ENCODE measurements at places on chromosomes 3 and 15. TPM values are rescaled to one million over a fixed set of nuclear protein-coding genes. Genes with fewer than 3 reads are reported as not detected.
A peak's percentile ranks its signal among the peaks of the same experiment; 100 is the strongest.

The SV2B gene
- 247 TPM for total RNA-seq

DNA sequence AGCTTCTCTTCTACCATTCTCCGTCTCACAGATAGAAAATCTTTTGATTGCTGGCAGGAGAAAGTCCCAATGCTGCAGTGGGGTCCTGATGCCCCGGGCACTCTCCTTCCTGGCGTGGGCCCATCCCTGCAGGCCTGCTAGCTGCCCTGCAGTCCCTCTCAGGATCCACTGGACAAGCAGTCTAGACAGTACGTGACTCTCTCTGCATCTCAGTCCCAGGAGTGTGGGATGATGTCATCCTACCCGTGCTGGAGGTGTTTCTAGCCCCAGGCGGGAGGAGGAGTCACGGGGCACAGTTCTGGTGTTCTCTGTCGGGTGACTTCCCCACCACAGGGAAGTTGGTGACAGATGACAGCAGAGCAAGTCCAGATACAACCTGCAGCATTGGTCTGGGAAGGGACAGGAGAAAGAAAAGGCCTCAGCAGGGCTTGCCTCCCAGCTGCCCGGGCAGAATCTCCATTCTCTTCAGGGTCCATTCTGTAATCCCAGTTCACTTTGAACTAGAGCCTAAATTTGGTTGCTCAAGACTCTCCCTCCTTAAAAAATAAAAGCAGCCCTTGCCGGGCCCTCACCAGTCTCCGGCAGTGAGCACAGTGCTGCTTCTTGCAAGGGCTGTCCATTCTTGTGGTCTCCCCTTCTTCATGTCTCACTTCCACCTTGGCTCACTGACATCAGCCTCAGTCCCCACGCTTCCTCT, 30.6 kb downstream of the SLC28A1 start:
- DNase-seq: no peak

DNA sequence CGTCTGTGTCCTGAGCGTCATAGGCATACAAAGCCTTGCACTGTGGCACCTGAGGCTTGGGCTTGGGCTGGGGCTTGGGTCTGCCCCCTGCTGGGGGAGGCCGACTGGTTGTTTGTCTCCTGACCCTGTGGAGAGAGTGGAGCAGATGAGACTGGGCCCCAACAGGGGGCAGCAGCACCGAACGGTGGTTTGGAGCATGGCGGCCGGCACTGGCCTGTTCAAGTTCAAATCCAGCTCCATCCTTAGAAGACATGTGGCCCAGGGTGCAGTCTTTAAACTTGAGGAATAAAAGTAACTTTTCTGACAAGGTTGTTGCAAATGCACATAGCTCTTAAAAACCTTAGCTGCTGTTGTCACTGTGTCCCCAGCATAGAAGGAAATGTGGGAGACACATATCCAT, 33.3 kb downstream of the CCNB2 start:
- DNase-seq: no peak

DNA sequence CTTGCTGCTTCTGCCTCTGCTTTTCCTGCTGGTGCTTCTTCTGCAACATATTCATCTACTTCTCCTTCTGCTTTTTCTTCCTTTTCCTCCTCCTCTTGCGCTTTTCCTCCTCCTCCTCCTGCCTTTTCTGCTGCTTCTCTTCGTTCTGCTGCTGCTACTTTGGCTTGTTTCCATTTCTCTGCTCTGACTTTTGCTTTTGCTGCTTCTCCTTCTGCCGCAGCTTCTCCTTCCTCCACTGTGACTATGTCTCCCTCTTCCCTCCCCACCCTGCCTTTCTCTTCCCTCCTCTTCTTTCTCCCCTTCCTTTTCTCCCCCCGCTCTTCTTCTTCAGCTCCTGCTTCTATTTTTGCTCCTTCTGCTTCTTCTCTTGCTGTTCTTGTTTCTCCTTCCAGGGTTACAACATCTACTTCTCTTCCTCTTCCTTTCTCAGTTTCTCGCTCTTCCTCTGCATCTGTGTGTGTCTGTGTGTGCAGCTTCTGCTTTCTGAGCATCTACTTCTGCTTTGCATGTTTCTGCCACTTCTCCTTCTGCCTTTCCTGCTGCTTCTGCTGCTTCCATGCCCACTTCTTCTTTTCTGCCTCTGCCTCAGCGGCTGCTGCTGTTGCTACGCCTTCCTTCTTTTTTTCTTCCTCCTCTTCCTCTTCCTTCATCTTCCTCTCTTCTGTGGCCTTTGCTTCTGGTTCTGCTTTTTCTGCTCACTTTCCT, 51.4 kb downstream of the FAM43A start:
- no peak for DNase-seq

DNA sequence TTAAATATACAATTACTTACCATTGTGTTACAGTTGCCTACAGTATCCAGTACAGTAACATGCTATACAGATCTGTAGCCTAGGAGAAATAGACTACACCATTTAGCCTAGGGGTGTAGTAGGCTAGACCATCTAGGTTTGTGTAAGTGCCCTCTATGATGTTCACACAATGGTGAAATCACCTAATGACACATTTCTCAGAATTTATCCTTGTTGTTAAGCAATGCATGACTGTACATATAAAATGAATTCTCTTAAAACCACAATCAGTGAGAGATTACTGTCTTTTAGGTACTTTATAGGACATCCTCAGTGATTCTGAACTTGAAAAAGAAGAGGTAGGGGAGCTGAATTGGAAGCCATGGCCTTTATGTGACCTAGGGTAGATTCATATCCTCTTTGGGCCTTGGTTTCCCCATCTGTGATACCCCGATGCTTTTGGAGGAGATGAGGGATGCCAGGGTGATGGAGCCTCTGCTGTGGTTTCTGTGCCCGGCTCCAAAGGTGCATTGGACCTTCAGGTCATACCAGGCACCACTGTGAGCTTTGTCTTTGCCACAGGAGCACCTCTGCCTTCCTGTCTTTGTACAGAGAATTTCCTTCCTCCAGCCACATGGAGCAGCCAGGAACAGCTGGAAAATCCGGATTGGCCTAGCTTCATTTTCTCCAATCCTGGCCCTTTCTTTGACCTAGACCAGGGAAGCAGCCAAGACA, 51.9 kb upstream of the FLNB start:
- DNase-seq: no peak

The C3orf70 gene
- total RNA-seq: 38.8 TPM

DNA sequence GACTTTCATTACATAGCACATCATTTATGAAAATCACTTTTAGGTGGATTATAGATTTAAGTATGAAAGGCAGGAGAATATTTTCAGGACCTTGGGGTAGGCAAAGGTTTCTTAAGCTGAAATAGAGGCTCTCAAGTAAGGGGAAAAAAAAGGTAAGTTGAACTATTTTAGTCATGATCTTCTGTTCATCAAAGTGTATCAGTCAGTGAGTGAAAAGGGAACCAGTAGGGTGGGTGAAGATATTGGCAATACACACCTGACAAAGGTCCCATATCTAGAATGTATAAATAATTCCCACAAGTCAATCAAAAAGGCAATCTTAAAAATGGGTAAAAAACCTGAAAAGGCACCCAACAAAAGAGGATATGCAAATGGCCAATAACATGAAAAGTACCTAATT, 218.6 kb downstream of the KLF13 start:
- no peak for DNase-seq

GRCh38 chr3:194069421-194070219, 66.3 kb upstream of the HES1 start:
- no peak for DNase-seq

The COL8A1 gene
- total RNA-seq: 0.87 TPM

- no peak for DNase-seq
These were observed 279.5 kb downstream of the NEK10 start for GRCh38 chr3:27089645-27090044.

- DNase-seq: no peak
These were observed 614.3 kb downstream of the DIPK2A start for GRCh38 chr3:144585953-144586352.

DNA sequence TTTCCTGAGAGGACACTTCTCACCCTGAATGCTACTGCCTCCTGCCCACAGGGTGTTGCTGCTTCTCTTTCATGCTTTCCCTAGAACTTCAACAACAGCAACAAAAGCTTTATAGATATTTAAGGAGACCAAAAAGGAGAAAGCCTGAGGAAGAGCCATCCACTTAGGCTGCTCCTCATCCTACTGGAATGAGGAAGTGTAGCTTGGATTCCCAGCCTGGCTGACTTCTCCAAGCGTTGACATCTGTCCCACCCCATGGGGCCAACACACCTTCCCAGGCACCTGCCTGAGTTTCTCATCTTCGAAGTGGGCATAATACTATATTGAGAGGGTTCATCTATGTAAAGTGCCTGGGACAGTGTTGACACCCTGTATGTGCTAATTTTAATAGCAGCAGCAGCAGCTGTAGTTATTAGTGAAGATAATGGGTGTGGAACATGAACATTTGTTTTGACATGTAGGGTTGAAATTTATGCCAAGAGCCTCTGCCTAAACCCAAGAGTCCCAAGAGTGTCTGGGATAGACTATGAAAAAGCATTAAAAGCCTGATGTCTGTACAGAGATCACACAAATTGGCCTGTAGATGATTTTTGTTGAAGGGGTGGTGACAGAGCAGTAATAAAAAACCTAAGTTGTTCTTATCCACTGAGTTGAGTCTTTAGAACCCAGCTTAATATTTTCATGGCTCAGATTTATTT, 96.5 kb upstream of the PIAS1 start:
- DNase-seq: no peak

- DNase-seq: no peak
These were observed 54.8 kb downstream of the UBP1 start for GRCh38 chr3:33385423-33385822.

DNA sequence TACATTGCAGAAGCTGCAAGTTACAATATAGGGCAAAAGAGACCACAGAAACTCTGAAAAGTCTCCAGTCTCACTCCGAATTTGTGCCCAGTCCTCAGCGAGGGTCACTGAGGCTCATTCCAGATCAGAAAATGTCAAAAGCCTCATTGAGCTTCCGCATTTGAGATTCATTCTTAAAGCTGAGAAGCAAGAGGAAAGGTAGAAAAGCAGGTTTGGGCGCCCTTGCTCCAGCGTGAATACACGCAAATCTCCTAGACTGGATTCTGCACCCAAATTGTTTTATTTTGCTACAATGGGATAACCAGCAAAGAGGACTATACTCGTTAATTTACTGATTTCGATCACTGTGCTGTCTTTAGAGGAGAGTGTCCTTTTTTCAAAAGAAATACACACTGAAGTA, 212.2 kb downstream of the STT3B start:
- DNase-seq: no peak

The PLIN1 gene
- total RNA-seq: 3.7 TPM

GRCh38 chr3:39148435-39149058, 4.8 kb downstream of the CSRNP1 start:
- no peak for DNase-seq

The RTP3 gene
- not detected for total RNA-seq

- no peak for DNase-seq
These were observed 457.1 kb downstream of the SQOR start for GRCh38 chr15:46091860-46092450.

The RNU5B-1 gene
- total RNA-seq: not detected

The IGDCC3 gene
- 3.5 TPM for total RNA-seq

The SCAANT1 gene
- total RNA-seq: not detected

GRCh38 chr3:64187065-64187959, 38.0 kb downstream of the PRICKLE2 start:
- DNase-seq: peak; percentile 61

DNA sequence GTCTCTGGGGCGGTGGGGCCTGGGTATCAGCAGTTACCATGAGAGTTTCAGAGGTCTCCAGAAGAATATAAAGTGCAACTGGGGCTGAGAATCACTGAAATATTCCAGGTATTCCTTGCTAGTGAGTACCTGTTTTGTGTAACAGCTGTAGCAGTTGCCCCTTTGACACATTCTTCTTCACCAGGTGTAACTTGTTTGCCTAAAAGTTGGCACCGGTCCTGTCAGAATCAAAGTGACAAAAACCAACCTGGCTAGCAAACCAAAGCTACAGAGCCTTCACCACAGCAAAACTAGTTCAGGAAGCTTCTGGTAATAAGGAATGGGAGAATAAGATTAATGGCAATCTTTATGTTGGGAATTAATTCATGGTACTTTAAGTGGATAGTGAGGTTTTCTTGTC, 296.0 kb downstream of the NAALADL2 start:
- DNase-seq: no peak

- no peak for DNase-seq
These were observed 163.9 kb downstream of the THSD4 start for GRCh38 chr15:71278989-71279756.

- no peak for DNase-seq
These were observed 34.2 kb downstream of the TXNRD3 start for GRCh38 chr3:126620738-126621137.

DNA sequence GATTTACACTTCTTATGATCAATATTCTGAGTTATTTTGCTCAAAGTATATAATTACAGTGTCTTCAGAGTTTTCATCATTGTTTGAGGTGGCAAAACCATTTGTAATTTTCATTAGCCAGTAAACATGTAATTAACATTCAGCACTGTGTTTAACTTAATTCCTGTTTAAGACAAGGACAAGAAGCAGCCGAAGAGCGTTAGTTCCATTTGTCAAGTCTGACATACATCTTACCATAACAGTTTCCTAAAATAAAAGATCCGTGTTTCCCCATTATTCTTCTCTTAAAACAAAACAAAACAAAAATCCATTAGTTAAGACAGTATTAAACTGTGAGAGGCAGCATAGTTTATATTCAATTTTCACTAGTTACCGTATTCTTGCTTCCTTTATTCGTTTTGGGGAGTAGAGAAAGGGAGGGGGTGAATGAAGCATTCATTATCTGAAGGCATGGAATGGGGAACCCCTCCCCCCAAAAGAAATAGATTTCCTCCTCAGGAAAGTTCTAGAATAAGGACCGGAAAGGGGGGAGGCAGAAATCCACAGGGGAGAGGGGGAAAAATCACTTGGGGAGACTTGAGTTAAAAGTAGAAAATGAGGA, 5.5 kb upstream of the NR2F2 start:
- no peak for DNase-seq

GRCh38 chr15:90860942-90861675, 7.3 kb upstream of the FURIN start:
- DNase-seq: no peak

The DZIP3 gene
- 58.5 TPM for total RNA-seq

- DNase-seq: no peak
These were observed 53.0 kb upstream of the KPNA4 start for GRCh38 chr3:160618363-160618762.

The C3orf80 gene
- 32.6 TPM for total RNA-seq

DNA sequence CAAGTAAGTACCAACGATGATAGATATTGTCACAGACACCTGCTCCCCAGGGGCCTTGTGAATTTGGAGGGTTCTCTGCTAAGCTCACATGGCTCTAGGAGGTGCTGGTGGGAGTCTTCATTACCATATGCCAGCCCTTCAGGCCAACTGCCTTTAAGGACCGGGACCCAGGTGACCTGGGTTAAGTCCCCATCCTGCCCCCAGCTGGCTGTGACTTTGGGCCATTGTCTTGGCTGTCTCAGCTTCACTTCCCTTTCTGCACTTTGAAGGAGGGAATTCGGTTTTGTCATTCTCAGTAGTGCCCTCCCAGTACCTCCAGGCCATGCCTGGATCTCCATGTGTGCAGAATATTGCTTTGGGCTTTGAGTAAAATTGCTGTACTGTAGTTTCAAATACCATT, 72.8 kb upstream of the ACAD9 start:
- no peak for DNase-seq

All from dorsolateral prefrontal cortex (tissue), 122 donors.